Activated T-cell treated with anti-CD3 and anti-CD28 coated beads for 1 hour (primary cell): ENCODE measurements at places on chromosomes 7 and 10.

DNA sequence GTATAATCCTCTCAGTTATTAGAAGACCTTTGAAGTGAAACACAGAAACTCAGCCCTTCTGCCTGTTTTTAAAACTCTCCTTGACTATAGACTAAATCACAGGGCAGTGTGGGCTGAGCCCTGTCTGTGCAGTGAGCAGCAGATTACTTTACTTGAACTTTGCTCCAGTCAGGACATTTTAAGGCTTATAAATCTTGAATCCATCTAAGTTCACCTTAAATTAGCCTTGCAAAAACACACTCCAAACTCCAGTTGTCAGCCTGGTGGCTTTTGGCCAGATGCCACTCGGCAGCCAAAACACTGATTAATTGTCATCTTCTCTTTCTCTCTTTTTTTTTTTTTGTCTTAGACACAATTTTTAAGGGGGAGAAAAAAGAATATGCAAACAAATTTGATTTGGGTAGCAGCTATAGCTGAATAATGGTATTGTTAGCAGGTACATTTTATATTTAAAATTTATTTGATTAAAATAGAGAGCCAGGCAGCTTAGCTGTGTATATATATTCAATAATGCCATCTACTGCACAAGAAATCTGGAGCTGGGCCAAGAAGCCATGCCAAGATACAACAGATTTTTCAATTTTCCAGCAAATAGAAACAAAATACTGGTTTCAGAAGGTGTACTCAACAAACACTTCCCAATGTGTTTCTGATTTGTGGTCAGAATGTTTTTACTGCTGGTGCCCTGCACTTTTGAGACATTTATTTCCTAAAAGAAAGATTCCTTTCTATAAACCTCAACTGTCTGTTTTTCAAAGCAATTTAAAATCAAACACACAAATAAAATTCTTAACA lies 247.7 kb downstream of the TFEC start:
- DNase-seq, result no peak

DNA sequence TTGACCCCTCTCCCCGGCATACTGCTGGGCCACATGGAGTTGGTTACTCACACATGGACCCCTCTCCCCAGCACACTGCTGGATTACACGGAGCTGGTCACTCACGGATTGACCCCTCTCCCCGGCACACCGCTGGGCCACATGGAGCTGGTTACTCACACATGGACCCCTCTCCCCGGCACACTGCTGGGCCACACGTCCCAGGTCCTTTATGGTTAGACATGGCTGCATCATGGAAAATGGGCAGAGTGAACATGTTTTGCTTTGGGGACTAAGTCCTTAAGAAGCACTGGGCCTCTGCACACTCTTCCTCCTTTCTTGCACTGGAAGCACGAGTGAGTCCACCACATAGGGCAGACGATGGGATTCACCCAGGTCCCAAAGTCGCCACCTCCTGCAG lies 102.1 kb upstream of the SHH start:
- DNase-seq, result no peak

GRCh38 chr10:29977171-29977570 lies 82.2 kb downstream of the JCAD start:
- no peak for DNase-seq

DNA sequence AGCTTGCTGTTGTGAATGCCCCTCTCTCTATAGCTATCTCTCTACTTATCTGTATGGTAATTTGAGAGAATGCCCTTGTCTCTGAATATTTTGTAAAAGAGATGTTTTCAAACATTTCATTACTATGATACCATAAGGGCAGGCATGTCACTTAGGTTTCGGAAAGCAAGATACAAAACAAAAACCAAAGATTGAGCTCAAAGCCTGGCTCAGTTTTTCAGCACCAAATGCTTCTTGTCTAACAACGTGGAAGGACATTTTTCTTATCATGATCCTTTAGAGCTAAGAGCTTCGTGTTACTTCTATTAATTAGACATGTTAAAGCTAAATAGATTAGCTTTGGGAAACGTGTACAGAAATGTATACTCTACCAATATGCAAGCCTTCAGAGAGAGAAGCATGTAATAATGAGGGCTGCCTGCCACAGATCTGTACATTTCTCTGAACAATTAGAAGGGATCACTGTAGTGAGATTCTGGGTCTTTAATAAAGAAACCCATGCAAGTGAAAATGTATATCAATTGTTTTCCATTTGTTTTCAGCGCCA lies 148.9 kb downstream of the ARID5B start:
- DNase-seq, result no peak

DNA sequence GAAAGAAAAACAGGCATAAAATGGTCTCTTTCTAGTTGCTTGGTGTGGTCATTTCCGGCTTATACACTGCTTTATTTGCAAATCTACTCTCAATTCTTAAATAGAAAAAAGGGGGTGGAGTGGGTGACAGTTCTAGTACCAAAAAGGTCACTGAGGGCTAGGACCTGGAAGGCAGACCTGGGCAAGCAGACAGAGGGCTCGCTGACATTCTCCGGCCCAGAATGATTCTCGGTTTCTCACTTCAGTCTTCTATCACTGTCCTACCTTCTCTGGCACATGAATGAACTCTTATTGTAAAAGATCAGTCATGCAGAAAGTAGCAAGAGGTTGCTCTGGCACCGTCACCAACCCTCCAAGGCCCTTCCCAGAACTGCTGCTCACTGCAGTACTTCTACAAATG lies 54.0 kb downstream of the MALSU1 start:
- DNase-seq, result no peak

DNA sequence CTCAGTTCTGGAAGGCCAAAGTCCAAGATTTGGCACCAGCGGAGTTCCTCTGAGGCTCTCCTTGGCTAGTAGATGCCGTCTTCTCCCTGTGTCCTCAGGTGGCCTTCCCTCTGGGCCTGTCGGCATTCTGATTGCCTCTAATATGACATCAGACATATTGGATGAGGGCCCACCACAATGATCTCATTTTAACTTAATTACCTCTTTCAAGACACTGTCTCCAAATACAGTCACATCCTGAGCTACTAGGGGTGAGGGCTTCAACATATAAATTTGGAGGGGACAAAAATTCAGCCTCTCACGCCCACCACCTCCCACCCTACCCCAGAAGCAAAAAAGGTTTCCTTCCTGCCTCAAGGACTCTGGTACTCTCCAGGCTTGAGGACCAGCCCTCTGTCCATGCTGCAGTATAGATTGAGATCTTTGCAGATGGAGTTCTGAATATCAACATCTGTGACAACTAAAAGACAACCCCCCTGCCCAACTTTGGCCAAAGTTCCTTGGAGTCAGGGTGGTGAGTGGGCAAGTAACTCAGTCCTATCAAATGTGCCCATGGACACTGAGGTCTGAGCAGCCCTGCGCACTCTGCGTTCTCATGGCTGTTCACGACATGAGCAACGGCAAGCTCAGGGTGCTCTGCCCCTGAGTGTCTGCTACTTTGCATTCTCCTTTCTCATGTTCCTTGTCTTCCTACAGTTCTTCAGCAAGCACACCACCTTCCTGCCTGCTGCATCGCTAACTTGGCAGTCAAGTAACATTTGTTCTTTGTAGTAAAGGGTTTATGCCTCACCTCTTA lies 11.5 kb downstream of the TMEM176B start:
- DNase-seq, result no peak

DNA sequence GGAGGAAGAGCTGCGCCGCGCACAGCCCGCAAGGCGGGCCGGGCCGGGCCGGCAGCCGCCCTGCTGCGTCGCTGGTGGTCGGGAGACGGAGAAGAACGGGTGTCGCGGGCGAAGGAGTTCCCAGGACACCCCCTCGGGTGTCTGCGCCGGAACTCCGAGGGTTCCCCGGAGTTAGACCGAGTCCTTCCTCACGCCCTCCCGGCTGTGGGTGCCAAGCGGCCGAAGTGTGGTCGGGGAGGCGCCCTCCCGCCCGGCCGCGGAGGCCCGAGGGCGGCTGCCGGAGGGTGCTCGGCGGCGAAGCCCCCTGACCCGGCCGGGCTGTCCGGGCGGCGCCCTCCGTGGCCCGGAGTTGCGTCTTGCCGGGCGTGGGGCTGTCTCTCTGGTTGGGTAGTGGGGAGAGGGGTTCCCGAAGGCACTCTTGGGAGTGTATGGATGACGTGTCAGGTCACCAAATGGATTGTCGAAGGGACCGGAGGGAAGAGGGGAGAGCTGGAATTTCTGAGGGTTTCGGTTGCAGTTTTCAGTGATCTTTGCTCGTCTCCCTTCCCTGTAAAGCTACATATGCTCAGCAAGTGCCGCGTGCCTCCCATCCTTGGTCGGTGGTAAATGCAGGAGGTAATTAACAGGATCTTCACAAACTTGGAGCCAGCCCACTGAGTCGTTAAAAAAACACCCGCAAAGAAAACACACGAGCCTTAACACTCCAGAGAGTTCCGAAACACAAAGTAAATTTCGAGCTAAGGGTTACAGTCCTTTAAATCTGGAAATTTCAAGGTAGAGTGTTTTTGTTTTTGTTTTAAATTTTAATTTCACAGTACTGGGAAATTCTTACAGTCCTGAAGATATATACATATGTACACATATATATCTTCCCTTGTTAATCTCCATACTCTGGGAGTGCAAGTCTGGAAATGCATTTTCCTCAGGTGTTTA lies 871 bp downstream of the ST7 start:
- DNase-seq, result peak; percentile 6

- no peak for DNase-seq
These were observed 22.5 kb downstream of the ST8SIA6 start for GRCh38 chr10:17431871-17432311.

DNA sequence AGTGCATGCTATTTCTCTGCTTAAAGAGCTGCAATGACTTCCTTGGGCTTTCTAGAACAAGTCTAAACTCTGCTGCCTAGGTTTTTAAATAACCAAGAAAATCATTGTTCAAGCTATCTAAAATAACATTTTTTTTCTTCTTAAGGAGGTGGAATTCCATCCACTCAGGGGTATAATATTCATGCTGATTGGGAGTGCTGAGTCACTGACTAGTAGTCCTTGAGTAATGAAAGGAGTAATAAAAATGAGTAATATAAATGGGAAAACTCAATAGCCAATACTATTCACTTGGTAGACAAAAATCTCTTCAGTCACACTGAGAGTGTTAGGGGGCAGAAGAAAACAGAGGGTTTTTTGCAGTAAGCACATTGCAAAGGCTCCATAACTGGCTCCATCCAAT lies 72.0 kb downstream of the GFRA1 start:
- DNase-seq, result no peak

DNA sequence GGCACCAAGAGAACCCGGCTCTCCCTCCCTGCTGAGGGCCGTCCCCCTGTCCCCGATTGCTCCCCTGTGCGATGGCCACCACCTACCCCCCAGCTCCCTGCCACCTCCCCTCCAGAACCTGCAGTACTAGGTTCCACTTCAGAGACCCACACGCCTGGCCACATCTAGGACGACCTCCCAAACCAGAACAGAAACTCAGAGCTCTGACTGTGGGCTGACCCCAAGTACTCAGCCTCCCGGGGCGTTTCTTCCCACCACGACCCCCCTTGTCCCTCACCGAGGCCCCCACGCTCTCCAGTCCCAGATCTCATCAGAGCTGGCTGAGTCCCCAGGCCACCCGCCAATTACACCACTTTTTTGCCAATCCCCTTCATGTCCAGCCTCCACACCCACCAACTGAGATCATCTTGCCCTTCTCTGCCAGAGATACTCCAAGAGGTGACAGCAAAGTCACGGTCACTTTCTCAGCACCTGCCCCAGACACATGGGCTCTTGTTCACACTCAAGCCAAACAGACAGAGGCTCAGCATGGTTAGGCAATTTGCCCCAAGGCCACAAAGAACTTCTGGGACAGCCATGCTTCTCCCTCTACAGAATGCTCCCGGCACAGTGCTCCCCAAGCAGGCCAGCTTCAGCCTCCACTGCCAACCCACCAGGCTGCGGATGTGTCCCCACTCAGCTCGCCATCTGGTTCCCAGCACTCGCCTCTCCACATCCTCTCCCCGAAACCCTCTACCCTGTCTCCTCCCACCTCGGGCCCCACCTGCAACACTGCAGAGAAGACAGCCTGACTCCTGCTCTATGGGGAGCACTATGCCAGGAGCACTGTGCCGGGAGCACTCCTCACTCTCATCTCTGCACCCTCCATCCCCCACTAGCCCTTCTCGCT lies 4.7 kb downstream of the TMEM120A start:
- no peak for DNase-seq

GRCh38 chr7:44955733-44956132 lies 23.1 kb downstream of the MYO1G start:
- no peak for DNase-seq

- DNase-seq, result peak; percentile 53
These were observed 1.7 kb downstream of the KLF6 start for GRCh38 chr10:3783316-3783681.

DNA sequence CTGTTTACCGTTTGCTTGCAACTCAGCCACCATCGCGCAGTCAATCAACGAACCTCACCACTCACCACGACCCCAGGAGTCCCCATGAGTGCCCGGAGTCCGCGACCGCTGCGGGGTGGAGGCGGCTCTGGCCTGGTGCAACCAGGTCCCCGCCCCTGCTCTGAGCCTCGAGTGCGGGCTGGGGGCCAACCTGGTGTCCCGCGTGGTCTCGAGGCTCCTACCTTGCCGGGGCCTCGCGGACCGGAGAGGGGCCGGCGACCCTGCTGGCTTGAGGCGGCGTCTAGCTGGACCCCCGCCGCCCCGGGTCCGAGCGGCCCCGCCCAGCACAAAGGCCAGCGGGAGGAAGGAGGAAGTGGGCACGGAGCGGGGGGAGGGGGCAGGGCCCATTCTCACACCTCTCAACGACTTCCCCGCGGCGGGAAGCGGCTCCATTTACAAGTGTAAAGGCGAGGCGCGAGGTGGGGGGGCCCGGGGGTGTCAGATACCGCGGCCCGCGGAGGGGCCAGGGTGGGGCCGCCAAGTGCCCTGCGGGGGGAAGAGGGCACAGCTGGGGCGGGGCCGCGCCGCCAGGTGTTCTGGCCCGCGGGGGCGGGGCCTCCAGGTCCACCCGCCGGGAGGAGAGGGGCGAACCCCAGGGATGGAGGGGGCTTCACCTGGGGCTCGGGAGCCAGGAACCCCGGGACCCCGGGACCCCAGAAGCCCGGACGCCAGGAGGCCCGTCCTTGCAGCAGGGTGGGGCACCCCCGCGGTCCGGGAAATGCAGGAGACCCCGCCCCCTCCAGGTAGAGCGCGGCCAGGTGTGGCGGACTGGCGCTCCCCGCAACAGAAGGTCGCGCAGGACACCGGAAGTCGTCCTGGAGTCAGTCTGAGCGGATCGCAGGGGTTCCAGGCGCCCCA lies 8.6 kb downstream of the CTBP2 start:
- DNase-seq, result no peak

- DNase-seq, result no peak
These were observed 61.3 kb downstream of the ABCB4 start for GRCh38 chr7:87413951-87414793.

- DNase-seq, result no peak
These were observed 22.5 kb upstream of the SPOCK2 start for GRCh38 chr10:72110673-72111401.

- no peak for DNase-seq
These were observed 11.2 kb downstream of the GATA3 start for GRCh38 chr10:8065651-8066050.

- no peak for DNase-seq
These were observed 29.1 kb downstream of the UBE2H start for GRCh38 chr7:129923709-129924108.

GRCh38 chr7:19775578-19775977 lies 2.2 kb upstream of the TMEM196 start:
- no peak for DNase-seq

DNA sequence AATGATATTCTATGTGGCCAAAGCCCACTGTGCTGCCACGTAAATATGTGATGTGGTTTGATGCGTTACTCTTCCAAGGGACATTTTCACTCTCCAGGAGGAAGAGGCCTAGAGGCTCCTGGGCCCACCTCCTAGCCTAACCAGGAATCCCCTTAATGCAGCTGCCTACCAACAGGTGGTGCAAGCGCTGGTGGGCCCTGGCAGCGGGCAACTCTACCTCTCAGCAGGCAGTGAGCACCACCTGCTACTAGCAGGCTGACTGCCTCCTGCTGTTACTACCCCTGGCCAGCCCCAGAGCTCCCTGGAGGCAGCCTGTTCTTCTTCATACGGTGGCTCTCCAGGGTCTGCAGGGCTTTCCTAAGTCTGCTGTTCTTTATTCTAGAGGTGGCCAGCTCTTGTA lies 62.8 kb downstream of the CDH23 start:
- DNase-seq, result no peak
